ENCODE measurements at places on chromosomes 13 and 19.

GRCh38 chr19:18898081-18898606, 2.2 kb upstream of the CERS1 start:
- no peak for DNase-seq

- no peak for DNase-seq
Observed at GRCh38 chr13:21035498-21035897, 25.9 kb downstream of the LATS2 start.

DNA sequence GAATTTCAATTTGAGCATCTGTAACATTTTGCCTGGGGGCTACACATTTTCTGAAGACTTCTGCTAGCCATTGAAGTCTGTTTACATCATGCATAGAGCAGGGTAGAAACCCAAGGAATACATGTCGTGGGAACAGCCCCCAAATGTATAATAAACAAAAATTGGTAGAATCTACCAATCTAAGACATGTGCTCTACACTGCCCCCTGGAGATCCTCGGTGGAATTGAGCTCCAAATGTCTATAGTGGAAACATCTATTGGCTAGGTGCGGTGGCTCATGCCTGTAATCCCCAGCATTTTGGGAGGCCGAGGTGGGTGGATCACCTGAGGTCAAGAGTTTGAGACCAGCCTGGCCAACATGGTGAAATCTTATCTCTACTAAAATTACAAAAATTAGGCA, 57.3 kb downstream of the MBD3L2B start:
- no peak for DNase-seq

DNA sequence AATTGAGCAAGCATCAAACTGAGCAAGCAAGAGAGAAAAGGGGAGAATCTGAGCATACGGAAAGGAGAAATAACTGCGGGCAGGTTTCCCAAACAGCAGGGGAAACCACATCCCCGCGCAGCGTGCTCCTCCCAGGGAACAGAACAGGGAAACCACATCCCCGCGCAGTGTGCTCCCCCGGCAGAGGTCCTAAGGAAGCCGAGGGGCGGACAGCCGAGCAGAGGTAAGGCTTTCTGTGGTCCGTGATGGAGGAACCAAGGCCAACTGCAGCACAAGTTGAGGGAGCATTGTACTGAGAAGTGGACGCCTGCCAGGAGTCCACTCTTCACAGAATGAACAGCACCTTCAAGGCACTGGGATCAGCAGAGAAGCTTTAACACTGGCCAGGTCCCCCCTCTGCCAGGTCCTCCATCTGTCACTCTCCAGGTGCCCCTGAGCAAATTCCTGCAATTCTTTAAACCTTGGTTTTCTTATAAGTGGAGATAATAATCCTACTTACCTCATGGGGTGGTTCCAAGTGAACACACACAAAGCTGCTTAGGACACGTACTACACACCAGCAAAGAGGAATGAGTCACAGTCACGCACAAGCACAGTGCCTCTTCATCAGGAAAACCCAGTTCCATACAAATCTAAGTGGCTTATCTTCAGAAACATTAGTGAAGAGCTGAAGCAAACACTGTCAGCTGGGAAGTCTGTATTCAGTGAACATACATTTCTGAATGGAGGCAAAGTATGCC, 23.0 kb upstream of the LAMP1 start:
- DNase-seq: no peak

GRCh38 chr13:45370922-45371406, 30.0 kb upstream of the TPT1 start:
- DNase-seq: peak; percentile 71

DNA sequence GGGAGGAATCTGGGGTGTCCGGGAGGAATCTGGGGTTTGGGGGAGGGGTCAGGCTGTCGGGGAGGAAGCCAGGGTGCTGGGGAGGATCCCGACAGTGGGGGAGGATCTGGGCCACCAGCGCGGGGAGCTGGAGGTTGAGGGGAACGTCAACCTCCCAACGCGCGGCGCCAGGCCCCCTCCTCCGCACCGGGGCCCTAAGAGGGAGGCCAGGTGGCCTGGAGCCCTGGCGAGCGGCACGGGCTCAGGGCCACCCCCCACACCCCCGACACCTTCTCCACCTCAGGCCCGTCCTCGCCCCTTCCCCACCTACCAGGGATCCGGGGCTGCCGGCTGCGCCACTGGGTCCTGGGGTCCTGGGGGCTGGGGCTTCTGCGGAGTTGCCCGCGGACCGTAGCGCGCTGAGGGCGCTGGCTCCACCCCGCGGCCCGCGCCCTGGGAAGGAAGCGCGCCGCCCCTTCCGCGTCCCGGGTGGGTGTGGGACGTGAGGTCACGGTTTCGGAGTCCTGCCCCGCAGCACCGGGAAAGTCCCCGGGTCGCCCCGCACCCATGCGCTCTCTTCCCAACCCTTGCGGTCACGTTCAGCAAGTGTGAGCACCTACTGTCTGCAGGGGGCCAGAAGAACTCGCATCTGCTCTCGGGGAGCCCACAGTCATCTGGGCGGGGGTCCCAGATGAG, at the start of gene TICAM1:
TICAM1 (minus strand) TSS at position 409 of the 675 bp plus-strand sequence. CDS start 13,335 bp downstream, outside the sequence.
- DNase-seq: peak; percentile 47

DNA sequence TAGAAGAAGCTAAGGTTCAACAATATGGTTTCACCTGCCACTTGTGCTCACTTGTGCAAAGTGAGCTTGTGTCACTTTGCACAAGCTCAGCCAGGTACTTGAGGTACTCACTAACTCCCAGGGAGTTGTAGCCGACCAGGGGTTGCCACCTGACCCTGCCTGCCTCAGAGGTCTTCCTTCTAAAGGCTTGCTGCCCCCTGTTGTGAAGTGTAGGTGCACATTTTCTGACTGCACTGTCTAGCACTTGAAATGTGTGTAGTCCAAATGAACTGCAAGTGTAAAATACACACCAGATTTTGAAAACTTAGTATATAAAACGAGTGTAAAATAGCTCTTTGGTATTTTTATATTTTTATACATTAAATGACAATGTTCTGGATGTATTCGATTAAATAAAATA, 230.8 kb downstream of the DLEU7 start:
- DNase-seq: no peak

GRCh38 chr19:2716275-2716650, 4.9 kb downstream of the DIRAS1 start:
- no peak for DNase-seq

DNA sequence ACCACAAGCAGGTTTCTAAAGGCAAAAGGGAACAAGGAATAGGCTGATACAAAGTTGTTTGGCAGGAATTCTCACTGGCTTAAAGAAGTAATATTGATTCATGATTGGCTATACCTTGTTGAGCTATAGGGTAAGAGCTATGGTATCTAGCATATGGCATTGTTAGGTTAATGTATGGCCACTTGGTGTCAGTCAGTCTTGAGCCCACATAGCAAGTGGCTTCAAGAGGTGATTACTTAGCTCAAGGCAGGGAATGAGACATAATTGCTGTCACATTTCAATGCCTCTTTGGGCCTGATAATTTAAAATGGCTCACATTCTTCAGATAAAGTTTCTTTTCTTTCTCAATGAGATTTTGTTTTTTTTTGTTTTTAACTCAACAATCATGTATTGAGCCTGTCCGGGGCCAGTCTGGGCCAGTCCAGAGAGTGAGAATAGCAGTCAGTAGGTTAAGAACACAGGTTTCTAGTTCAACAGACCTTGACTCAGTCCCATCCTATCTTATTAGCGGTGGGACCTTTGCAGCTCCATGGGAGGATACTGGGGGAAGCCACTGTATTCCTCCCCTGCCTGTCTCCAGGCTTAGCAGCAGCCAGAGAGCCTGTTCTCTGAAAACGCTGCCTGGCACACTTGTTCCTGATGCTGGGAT, 45.8 kb upstream of the RCBTB2 start:
- DNase-seq: no peak

- DNase-seq: peak; percentile 22
Observed at GRCh38 chr13:108961542-108962125, 332.2 kb downstream of the MYO16 start.

DNA sequence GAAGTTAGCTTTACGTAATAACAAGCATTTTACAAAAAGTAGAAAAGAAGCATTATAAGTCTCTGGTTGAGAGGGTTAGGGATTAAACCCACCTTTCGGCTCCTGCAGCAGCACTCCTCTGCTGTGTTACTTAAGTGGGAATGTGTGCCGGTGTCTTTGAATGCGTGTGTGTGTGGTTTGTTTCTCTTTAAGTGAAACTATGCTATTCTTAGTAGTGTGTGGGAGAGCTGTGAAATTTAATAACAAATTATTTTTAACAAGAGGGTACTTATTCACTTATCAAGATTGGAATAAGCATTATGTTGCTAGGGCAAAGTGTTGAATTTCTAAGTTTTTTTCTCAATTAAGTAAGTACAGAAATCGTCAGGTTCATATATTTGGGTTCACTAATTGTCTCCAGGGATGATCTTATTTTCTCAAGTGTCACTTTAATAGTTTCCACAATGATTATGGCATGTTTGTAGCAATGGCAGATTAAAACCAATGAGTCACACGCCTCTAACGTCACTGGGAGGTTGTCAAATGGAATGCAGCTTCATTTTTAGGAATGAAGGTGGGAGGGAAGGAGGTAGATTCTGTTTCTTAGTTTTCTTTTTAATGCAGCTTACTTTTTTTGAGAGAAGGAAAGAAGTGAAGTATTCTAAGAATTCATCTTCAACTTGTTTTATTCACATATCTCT, 151.3 kb downstream of the LMO7 start:
- no peak for DNase-seq

GRCh38 chr13:62302341-62302740, 886.7 kb upstream of the PCDH20 start:
- DNase-seq: no peak

GRCh38 chr13:106103779-106104178, 431.7 kb downstream of the EFNB2 start:
- DNase-seq: peak; percentile 31

DNA sequence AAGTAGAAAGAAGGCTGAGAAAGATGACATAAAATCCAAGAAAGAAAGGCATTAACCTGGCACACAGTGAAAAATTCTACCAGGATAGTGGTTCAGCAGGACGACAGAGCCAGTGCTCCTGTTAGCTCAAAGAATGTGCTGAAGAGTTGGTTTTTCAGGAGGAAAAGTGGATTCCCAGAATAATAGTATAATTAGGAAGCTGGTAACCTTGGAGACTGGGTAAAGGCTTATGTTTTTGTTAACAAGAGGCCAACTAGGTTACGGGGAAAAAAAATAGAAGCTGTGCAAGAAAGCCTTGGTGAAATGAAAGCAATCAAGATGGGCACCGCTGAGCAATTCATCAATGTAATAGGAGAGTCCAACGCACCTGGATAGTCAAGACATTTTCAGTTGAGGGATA, 54.7 kb downstream of the SLC15A1 start:
- no peak for DNase-seq

GRCh38 chr19:49150106-49150943, 4.9 kb downstream of the HRC start:
- peak; percentile 90 for DNase-seq

DNA sequence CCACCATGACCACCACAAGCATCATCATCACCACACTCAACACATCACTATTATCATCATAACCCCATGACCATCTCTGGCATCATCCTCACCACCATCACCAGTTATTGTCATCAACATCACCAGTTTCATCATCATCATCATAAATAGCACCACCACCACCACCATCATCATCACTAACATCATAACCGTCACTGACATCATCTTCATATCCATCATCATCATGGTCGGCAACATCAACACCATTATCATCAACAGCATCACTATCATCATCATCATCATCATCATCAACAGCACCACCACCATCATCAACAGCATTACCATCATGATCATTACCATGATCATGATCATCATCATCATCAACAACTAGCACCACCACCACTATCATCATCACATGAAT, 67.2 kb downstream of the MBD3L1 start:
- no peak for DNase-seq

GRCh38 chr19:310781-311496, 19.7 kb upstream of the PLPP2 start:
- DNase-seq: no peak

DNA sequence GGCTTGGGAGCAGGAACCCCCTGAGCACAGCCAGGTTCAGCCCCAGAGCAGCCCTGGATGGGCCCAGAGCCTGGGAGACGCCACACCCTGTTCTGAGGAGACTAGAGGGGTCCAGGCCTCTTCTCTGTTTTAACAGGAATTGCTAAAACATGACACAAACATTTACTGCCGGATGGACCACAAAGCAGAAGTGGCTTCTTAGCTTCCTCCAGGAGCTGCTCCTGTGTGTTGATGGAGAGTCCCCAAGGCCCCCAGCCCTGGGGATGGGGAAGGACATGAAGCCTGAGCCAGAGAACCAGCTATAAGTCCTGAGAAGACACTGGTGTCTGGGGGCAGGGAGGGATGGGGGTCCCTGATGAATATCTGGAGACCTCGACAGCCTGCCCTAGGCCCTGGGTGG, 14.6 kb downstream of the CEACAM3 start:
- DNase-seq: no peak

GRCh38 chr13:113875429-113875815, 11.5 kb upstream of the GAS6 start:
- DNase-seq: no peak

DNA sequence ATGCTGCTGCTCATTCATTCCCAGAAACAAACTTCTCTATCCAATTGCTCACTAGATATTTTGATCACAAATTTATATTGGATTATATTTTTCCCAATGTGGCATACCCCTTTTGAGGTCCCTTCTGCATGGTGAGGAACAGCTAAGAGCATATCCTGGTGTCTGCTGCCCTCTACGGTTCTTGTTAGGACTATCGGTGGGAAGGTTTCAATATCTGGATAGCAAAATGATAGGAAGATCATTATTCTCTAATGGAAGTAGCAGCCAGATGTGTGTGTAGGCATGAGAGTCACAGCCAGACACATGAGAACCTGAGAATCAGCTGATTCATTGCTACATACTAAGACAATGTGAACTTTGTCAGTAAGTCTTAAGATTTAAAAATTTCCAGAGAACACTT, 1422.4 kb upstream of the MIR17HG start:
- DNase-seq: peak; percentile 10

GRCh38 chr13:33722216-33722915, 95.6 kb upstream of the RFC3 start:
- DNase-seq: no peak

DNA sequence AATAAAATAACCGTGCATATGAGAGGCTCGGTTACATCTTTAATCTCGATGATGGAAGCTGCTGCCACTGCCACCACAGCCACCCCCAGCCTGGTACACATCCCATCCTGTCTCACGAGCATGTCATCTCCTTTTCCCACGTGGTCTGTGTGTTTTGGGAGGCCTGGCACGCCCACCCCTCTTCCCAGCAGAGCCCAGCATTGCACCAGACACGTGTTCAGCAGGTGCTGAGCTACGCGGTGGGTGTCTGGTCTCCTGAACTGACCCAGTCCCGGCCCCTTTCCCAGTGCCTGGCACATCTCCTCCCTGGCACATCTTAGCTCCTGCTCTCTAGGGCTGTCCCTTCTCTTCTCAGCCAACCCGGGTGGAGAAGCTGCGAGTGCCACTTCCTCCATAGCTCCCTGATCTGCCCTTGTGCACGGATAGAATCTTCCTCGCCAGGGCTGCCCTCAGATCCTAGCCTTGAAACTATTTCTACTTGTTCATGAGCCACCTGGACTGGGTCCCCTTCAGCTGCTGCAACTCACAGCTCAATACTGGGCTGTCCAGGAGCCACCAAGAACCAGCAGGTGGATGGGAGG, 36.8 kb upstream of the ZNF536 start:
- DNase-seq: no peak

- DNase-seq: no peak
Observed at GRCh38 chr19:39448271-39448670, 2.9 kb downstream of the SUPT5H start.
